ENCODE measurements at places on chromosomes 7 and 10.

- no peak for DNase-seq
Measured at GRCh38 chr7:148058092-148058491, 532.5 kb upstream of the C7orf33 start.

DNA sequence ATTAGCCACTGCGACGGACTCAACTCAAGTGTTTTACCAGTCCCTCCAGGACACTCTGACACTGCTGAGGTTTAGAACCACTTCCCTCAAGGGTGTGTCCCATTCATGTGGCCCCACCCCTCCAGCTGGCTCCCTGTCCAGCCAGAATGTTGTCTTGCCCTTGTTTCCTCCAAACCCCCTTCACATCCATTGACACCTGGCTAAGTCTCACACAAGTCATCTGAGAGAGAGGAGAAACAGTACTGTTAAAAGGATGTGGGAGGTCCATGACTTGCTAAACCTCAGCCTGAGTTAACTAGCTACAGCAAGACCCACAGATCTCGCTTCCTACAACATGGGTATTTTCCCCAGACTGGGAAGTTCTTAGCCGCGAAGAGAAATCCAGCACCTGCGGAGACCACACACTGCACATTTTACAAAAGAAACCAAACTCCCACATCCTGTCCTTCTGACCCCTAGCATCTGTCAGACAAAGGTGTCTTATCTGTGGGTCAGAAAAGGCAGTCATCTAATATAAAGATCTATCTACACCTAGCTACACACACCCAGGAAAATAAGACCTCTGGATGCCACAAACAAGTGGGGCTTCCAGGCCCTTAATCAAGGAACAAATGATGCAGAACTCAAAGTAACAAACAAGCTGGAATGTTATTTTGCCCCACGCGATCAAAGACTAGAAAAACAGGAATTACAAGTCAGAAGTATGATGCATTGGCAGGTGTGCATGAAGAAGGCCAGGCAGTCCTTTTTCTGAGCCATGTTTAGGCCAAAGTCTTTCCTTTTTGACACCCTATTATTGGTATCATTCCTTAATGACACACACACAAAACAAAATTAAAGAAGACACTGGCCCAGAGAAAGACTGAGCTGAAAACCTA is 13.9 kb downstream of the OSBPL3 start:
- no peak for DNase-seq

DNA sequence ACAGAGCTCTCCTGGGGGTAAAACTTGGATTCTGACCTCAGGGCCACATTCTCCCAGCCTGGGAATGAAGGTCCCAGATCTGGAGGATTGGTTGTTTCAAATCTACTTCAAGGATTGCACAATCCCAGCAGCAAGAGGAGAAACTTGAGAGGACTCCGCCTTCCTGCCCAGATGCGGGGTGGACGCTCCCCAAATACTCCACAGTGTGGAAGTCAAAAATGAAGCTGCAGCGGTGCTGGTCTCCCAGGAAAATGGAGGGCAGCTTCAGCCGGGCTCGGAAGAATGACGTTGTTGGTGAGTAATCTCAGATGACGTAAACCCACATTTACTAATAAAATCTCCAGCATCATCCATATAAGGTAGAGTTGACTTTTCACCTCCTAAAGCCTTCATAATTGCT is 31.5 kb upstream of the PPP2R2D start:
- DNase-seq = no peak

DNA sequence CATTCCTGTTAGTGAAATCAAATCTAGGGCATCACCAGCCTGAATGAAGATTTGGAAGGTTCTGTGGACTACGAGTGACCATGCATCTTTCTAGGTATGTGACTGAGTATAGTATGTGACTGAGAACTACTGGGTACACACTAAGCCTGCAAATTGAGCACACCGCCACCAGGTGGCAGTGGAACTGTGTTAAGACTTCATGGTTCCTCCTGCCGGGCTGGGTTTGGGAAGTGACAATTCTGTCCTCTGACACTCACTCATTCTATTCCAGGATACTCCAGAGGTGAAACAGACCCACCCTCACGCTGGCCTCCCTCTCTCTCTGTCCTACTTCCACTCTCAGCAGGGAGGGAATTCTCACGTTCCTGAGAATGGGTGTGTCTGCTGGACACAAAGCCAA is 84.0 kb upstream of the TMEM248 start:
- no peak for DNase-seq

GRCh38 chr7:134779741-134780065 is 269 bp downstream of the CALD1 start:
- no peak for DNase-seq

DNA sequence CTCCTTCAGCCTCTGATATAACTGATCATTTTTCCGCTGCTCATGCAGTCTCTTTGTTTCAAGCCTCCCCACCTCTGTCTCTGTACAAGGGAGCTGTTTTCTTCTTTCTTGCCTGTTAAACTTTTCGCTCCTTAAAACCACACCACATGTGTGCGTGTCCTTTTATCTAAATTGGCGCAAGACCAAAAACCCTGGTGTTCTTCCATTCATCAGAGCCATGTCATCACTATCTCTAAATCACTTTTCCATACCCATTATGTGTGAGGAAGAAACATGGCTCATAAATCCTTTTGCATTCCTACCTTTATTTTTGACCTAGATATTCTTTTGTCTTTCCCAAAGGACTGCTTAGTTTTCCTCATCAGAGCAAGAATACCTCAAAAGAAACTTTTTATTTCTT is 239.0 kb upstream of the IMMP2L start:
- DNase-seq = no peak

DNA sequence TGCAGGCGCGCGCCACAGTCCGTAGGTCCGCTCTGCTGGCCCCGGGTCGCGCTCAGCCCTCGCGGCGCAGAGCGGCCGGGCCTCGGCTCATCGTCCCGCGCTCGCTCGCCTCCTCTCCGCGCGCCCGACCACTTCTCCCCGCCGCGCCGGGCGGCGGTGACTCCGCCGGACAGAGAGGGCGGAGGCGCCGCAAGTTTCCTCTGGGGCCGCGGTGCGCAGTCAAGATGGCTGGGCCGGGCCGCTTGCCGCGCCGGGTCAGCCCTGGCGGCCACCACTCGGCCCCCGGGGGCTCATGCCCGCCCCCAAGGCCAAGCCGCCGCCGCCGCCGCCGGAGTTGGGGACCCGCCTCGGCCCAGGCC is 441 bp downstream of the FZD8 start:
- DNase-seq = no peak

GRCh38 chr7:107726356-107727130 is 17.4 kb upstream of the CBLL1 start:
- no peak for DNase-seq

DNA sequence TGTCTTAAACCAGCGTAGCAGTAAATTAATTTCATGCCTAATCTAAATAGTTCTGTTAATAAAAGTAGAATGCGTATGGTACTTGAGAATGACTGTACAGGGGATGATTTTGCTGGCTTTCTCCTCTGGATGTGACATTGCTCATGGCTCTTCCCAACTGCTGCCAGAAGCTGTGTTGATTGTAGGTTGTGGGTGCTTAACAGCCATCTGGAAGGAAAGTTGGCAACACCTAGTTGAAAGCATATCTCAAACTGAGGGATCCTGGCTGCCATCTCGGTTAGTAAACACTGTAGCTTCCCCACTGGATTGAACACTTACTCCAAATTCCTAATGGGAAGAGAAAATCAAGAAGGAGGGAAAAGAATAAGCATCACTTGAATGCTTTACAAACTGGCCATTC is 130.9 kb downstream of the NXPH1 start:
- no peak for DNase-seq

DNA sequence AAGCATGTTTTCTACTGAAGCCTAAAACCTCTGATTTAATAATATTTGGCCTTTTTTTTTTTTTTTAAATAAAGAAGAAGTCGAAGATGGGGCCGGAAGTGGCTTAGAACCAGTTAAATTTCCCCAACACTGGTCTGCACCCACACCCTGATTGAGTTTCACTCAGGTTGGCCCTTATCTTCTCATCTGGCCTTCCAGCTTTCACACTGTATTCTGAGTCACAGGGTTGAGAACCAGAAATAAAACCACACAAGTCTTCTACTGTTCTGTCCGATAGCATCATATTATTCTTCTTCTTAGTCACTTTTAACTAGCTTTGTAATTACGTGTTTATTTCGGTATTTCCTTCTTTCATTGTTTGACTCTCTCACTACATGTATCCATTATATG is 9.9 kb downstream of the ZNF365 start:
- DNase-seq = peak; percentile 15

DNA sequence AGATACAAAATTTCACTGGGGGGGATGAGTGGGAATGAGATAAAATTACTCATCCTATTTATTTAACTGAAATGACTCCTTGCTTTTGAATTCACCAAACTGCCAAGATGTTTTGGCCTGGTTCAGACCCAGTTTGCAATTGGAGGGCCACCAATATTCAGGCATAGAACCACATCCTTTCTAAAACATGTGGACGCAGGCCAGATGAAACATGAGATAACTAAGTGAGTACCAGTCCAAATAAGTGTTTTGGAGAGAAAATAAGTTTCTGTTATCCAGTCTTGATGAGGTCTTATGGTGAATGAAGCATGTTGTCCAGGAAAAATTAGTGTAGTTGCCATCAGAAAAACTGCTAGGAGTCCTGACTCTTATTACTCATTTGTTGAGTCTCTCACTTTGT is 36.3 kb upstream of the PDK4 start:
- no peak for DNase-seq

All from activated CD4-positive, CD25-positive, alpha-beta regulatory T cell (primary cell).